ENCODE measurements at places on chromosomes 2 and 18.

DNA sequence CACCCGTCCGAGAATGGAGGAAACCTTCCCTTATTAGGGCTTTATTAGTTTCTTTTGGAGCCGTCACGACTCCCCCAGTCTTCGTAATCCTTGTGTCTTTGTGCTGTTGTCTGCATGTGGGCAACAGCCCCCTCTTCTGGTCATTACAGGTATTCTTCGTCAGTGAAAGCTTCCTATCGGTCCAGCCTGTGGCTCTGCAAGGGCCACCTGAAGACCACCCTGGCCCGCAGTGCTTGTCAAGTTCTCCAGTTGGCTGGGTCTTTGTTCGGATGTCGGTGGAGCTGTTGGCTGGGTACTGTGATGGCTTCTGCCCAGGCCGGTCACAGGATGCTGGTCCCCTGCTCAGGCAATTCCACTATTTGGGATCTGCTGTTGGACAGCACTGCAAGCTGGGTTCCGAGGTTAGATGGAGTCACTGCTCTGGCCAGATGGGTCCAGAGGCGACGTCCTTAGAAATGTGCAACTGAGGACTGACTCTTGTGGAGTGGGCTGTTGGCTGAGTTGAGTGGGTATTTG is 19.2 kb downstream of the E2F6 start:
- peak; percentile 77 for ATAC-seq
- H3K36me3 ChIP-seq = no peaks in the 10 kb centered on the region
- peak overlapping the region; percentile 31 for H3K27ac ChIP-seq
- H3K4me1 ChIP-seq = peaks cover 5% of the 10 kb centered on the region
- no peak overlapping the region for H3K4me3 ChIP-seq

- H3K36me3 ChIP-seq = no peaks in the 10 kb centered on the region
- no peaks in the 10 kb centered on the region for H3K4me1 ChIP-seq
- no peak overlapping the region for H3K4me3 ChIP-seq
- H3K27ac ChIP-seq = no peak overlapping the region
- H3K27me3 ChIP-seq = peaks cover 7% of the 10 kb centered on the region
Observed at GRCh38 chr18:22233266-22233665, 63.9 kb downstream of the GATA6 start.

- no peak for ATAC-seq
- H3K27me3 ChIP-seq = no peaks in the 10 kb centered on the region
- H3K4me3 ChIP-seq = no peak overlapping the region
- no peaks in the 10 kb centered on the region for H3K36me3 ChIP-seq
Observed at GRCh38 chr18:63197246-63197869, 122.2 kb downstream of the BCL2 start.

- H3K36me3 ChIP-seq = no peaks in the 10 kb centered on the region
- H3K4me1 ChIP-seq = no peaks in the 10 kb centered on the region
- ATAC-seq = peak; percentile 58
Observed at GRCh38 chr2:143513081-143513480, 383.9 kb downstream of the ARHGAP15 start.

GRCh38 chr18:44792456-44793061 is 111.9 kb downstream of the SETBP1 start:
- peak overlapping the region; percentile 84 for H3K27ac ChIP-seq
- no peak overlapping the region for H3K4me3 ChIP-seq
- no peaks in the 10 kb centered on the region for H3K36me3 ChIP-seq
- no peaks in the 10 kb centered on the region for H3K27me3 ChIP-seq
- ATAC-seq = peak; percentile 52
- H3K4me1 ChIP-seq = peaks cover 30% of the 10 kb centered on the region

DNA sequence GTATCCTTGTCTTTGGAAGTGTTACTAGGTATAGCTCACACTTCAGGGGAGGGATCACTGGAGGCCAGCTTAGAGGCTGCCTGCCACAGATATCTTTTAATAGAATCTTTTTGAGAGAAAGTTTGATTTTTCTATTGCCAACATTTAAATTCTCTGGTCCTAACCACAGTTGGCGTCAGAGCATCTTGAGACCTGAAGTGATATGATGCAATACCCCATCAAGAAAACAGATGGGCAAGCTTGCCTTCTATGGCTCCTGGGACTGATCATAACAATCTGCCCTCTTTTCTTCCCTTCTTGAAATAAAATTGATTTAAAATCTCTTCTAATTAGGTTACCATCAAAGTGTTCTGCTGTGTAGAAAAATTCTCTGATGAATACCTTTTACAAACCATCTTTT is 105.5 kb upstream of the ACKR3 start:
- H3K4me1 ChIP-seq = no peaks in the 10 kb centered on the region
- ATAC-seq = no peak
- no peaks in the 10 kb centered on the region for H3K27me3 ChIP-seq
- no peak overlapping the region for H3K27ac ChIP-seq
- no peak overlapping the region for H3K4me3 ChIP-seq
- H3K36me3 ChIP-seq = no peaks in the 10 kb centered on the region

DNA sequence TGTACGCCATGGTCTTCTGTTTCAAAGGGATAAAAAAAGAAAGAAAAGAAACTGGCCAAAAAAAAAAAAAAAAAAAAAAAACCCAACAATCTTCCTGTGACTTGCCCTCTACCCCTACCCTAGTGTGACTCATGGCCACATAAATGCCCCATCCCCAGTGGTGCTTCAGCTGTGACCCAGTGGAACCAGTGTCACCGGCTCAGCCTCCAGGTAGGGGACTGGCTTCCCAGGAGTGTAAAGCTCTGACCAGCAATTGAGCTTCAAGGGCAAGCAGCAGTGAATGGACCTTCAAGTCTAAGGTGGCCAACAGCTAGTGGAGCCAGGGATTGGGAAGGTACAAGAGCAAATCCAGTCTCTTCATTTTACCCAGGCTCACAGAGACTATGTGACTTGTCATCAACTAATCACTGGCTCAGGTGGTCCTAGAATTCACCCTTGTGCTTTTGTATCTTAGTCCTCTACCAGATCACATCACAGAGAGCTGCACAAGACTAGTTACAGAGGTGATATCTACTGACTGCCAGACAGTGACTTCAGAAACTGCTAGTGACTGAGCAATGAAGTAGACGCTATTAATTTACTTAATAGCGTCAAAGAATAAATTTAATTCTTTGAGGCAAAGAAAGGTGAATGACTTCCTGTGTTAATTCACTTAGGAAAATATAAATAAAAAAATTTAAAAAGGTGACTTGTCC is 1.3 kb upstream of the TGFBRAP1 start:
- no peaks in the 10 kb centered on the region for H3K36me3 ChIP-seq
- peaks cover 41% of the 10 kb centered on the region for H3K4me1 ChIP-seq
- H3K4me3 ChIP-seq = no peak overlapping the region
- H3K27ac ChIP-seq = peak overlapping the region; percentile 90
- no peaks in the 10 kb centered on the region for H3K27me3 ChIP-seq

GRCh38 chr2:8171608-8172007 is 510.2 kb upstream of the ID2 start:
- no peaks in the 10 kb centered on the region for H3K27me3 ChIP-seq
- no peak overlapping the region for H3K27ac ChIP-seq
- no peaks in the 10 kb centered on the region for H3K4me1 ChIP-seq
- H3K36me3 ChIP-seq = no peaks in the 10 kb centered on the region

DNA sequence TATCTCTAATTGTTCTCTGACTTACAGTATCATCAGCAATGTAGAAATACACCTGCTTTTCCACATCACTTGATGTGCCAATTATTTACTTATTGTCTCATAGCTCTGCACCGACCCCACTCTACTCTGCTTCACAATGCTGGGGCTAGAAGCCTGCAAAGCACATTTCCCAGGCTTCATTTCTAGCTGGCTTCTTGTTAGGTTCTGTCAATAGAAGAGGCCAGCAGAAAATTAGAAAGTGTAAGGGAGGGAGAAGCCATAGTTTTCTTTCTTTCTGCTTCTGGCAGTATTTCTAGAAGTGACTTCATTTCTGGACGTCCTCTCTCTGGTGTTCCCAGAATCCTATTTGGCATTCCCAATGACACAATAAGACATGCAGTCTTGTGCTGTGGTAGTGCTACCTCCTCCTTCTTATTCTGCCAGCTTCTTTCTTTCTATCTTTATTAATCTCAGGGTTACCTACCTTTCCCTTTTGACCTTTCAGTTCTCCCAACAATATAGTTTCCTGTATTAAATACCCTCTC is 12.5 kb upstream of the TANC1 start:
- H3K27ac ChIP-seq = no peak overlapping the region
- H3K4me1 ChIP-seq = peaks cover 9% of the 10 kb centered on the region
- no peaks in the 10 kb centered on the region for H3K36me3 ChIP-seq
- no peaks in the 10 kb centered on the region for H3K27me3 ChIP-seq
- no peak for ATAC-seq
- H3K4me3 ChIP-seq = no peak overlapping the region

DNA sequence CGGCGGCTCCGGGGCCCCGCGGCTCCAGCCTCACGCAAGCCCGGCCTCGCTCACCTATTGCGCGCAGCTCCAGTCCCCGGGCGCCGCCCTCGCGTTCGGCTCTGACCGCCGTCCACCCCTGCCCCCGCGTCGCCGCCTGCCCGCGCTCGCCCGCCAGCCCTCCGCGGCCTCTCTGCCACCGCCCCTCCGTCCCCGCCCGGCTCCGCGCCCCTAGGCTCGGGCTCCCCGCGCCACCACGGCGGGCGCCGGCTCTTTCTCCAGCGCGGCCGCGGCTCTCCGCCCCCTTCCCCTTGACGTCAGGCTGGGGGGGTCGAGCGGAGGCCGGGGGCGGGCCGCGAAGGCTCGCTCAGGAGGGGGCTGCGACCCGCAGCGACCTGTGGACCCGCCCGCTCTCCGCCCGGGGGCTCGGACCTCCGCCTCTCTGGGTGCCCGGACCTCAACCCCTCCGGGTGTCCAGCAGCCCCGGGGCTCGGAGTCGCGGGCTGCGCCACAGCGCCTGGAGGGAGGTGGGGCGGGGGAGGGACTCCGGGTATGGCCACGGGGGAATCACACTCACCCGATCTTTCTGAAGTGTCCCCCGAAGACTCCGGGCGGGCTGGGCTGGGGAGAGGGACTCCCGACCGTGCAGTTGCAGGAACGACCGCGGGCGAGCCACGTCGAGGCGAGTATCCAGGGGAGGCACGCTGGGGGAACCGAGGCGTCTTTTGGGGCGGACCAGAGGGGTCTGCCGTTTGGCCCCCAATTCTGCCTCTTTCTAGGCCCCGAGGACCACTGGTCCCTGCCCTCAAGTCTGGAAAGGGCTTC is at the start of gene SEMA4C:
TSS of gene SEMA4C (minus strand) at position 259 of the 804 bp plus-strand sequence. CDS start 2,194 bp downstream, outside the sequence.
- ATAC-seq = peak; percentile 45
- H3K27ac ChIP-seq = peak within 1 kb of the TSS; percentile 100
- peaks cover 27% of the 10 kb centered on the region for H3K36me3 ChIP-seq
- no peaks in the 10 kb centered on the region for H3K27me3 ChIP-seq
- peaks cover 41% of the 10 kb centered on the region for H3K4me1 ChIP-seq
- peak within 1 kb of the TSS; percentile 74 for H3K4me3 ChIP-seq

DNA sequence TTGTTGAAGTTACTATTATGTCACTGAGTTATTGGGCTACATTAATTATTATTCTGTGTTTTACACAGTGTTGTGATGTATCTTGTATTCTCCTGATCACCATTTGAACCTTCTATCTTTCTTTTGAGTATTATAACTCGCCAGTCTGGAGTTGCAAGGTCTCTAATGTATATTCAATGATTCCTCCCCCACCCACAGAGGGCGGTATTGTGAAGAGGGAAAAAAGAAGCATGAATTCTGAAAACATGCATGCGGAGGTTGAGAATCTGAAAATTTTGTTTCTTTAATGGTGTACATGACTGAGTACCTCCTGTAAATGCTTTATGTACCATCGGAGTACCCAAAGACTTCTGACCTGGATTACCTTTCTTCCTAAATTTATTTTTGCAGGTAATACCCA is 266.6 kb downstream of the NR4A2 start:
- H3K27me3 ChIP-seq = no peaks in the 10 kb centered on the region
- H3K27ac ChIP-seq = no peak overlapping the region
- no peaks in the 10 kb centered on the region for H3K36me3 ChIP-seq
- no peaks in the 10 kb centered on the region for H3K4me1 ChIP-seq

- H3K36me3 ChIP-seq = no peaks in the 10 kb centered on the region
- no peak overlapping the region for H3K27ac ChIP-seq
- H3K4me3 ChIP-seq = no peak overlapping the region
- ATAC-seq = no peak
- H3K4me1 ChIP-seq = no peaks in the 10 kb centered on the region
Observed at GRCh38 chr2:12207491-12207890, 461.1 kb downstream of the LPIN1 start.

DNA sequence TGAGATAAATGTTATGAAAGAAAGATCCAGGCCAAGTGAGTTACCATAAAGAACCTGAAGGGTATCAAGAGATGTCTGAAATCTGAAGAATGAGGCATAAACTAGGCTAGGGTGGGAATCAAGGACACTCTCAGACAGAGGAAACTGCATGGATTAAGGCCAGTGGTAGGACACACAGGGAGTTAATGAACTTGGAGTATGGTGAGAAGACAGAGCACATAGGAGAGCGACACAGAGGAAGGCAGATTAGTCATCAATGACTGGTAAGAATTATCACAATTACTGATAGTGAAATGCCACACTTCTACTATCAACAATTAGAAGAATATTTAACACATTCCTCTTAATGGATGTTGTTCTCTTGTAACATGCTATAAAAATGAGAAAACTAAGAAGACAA is 76.9 kb downstream of the TTC21B start:
- no peak for ATAC-seq
- H3K4me3 ChIP-seq = no peak overlapping the region
- no peak overlapping the region for H3K27ac ChIP-seq
- peaks cover 2% of the 10 kb centered on the region for H3K36me3 ChIP-seq
- H3K27me3 ChIP-seq = no peaks in the 10 kb centered on the region
- H3K4me1 ChIP-seq = no peaks in the 10 kb centered on the region

GRCh38 chr18:26487437-26487836 is 60.9 kb downstream of the KCTD1 start:
- no peaks in the 10 kb centered on the region for H3K4me1 ChIP-seq
- no peaks in the 10 kb centered on the region for H3K27me3 ChIP-seq
- ATAC-seq = no peak
- no peaks in the 10 kb centered on the region for H3K36me3 ChIP-seq
- no peak overlapping the region for H3K27ac ChIP-seq

GRCh38 chr2:15660491-15661294 is 69.0 kb downstream of the DDX1 start:
- no peaks in the 10 kb centered on the region for H3K27me3 ChIP-seq
- H3K4me3 ChIP-seq = no peak overlapping the region
- no peaks in the 10 kb centered on the region for H3K36me3 ChIP-seq
- no peaks in the 10 kb centered on the region for H3K4me1 ChIP-seq

DNA sequence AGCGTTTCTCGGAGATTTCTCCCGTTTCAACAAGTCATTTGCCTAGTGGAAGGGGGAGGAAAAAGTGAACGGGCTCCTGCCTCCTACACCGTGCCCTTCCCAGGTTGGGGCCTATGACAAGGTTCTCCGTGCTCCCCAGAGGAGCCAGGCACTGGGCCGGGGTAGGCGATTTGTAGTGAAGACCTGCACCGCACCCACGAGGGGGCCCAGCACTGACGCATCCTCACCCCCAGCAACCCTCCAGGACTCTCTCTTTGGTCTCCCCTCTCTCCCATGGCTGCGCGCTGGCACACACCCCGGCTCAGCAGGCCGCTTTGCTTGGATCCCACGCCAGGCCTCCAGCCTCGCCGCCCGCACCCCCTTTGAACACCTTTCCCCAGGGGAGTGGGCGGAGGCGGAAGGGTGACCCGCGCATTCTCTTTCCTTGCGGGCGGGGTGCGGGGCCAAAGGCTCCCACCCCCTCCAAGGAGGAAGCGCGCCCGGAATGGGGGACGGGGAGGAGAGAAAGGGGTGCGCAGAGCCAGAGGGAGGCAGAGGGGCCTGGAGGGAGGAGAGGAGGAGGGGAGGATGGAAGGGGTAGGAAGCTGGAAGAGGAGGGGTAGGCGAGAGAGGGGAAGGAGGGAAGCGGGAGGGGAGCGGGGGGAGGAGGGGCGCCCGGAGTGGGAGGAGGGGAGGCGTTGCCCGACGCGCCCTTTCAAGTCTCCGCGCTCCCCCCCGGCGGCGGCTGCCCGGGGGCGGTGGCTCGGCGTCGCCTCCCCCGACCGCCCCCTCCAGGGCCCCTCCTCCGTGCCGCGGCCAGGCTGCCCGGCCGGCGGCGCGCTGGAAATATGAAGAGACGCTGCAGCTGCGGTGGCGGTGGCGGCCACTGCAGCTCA is at the start of gene APCDD1:
TSS of gene APCDD1 (plus strand) at position 830 of the 875 bp plus-strand sequence. CDS start 347 bp downstream, outside the sequence.
- H3K27ac ChIP-seq = peak within 1 kb of the TSS; percentile 83
- peak; percentile 89 for ATAC-seq
- peaks cover 43% of the 10 kb centered on the region for H3K4me1 ChIP-seq
- no peaks in the 10 kb centered on the region for H3K36me3 ChIP-seq
- peak within 1 kb of the TSS; percentile 75 for H3K4me3 ChIP-seq
